Activated naive CD8-positive, alpha-beta T cell treated with anti-CD3 and anti-CD28 coated beads for 36 hours (primary cell): ENCODE measurements at places on chromosomes 7 and 10.
A peak's percentile ranks its signal among the peaks of the same experiment; 100 is the strongest.

GRCh38 chr10:7291487-7292270 lies 119.2 kb downstream of the SFMBT2 start:
- no peaks in the 10 kb centered on the region for H3K27me3 ChIP-seq
- H3K36me3 ChIP-seq = peaks cover 27% of the 10 kb centered on the region
- peaks cover 56% of the 10 kb centered on the region for H3K4me1 ChIP-seq

DNA sequence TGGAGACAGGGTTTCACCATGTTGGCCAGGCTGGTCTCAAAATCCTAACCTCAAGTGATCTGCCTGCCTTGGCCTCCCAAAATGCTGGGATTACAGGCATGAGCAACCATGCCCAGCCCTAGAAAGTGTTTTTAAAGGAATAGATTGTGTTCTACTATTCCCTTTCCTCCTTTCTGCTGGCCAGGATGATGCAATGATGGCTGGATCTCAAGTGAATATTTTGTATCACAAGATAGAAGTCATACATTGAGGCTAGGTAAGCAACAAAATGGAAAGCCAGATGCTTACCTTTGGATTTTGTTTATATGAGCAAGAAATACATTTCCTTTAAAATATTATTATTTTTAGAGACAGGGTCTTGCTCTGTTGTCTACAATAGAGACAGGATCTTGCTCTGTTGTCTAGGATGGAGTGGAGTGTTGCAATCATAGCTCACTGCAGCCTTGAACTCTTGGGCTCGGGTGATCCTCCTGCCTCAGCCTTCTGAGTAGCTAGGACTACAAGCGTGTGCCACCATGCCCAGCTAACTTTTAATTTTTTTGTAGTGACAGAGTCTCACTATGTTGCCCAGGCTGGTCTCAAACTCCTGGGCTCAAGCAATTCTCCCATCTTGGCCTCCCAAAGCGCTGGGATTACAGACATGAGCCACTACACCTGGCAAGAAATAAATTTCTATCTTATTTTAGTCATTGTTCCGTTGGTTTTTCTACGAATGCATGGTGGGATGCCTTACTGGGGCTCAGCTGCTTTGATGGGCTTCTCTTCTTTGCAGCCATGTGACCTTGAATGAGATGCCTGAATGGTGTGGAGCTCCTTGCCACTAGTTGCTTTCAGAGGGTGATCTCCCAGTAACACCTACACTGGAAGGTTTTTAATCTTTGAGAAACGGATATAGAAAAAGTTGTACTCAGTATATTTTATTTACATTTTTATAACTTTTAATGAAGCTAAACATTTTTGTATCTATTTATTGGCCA lies 5.8 kb upstream of the AEBP1 start:
- peaks cover 24% of the 10 kb centered on the region for H3K4me1 ChIP-seq
- H3K36me3 ChIP-seq = no peaks in the 10 kb centered on the region
- H3K27me3 ChIP-seq = no peaks in the 10 kb centered on the region
- H3K27ac ChIP-seq = peak overlapping the region; percentile 88
- H3K4me3 ChIP-seq = no peak overlapping the region
- DNase-seq = no peak

GRCh38 chr7:100577507-100577906 lies 3.8 kb upstream of the SAP25 start:
- peaks cover 9% of the 10 kb centered on the region for H3K36me3 ChIP-seq
- H3K4me3 ChIP-seq = no peak overlapping the region
- no peak for DNase-seq
- H3K4me1 ChIP-seq = peaks cover 4% of the 10 kb centered on the region
- H3K27me3 ChIP-seq = no peaks in the 10 kb centered on the region

DNA sequence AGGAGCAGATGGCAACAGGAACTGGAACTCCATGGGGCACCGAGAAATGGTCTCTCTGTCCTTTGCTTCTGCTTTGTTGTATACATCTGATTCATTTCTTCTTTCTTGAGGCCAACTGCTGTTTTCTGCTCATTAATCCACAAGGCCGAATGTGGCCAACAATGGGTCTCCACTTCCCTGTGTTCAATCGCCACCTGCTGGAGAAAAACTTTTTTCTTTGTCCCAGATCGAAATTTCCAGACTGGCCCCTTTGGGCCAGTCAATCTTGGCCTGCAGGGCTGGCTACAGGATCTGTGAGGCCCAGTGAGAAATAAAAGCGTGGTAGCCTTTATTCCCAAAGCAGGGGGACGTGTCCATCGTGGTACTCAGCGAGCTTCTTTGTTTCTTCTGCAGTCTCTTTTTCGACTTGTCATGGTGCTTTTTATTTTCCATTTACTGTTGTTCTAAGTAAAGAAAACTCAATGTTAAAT lies 58.8 kb downstream of the PARP12 start:
- H3K27ac ChIP-seq = no peak overlapping the region
- H3K4me3 ChIP-seq = no peak overlapping the region
- peak; percentile 13 for DNase-seq
- no peaks in the 10 kb centered on the region for H3K36me3 ChIP-seq
- H3K27me3 ChIP-seq = no peaks in the 10 kb centered on the region

- no peaks in the 10 kb centered on the region for H3K27me3 ChIP-seq
- H3K4me1 ChIP-seq = no peaks in the 10 kb centered on the region
- DNase-seq = no peak
Observed at GRCh38 chr10:13272164-13272571, 27.7 kb downstream of the PHYH start.
